ENCODE measurements at places on chromosomes 2 and 18.

GRCh38 chr2:176085861-176086771 lies 2.4 kb upstream of the EVX2 start:
- peak; percentile 67 for DNase-seq
- peak overlapping the region; percentile 52 for H3K4me3 ChIP-seq
- H3K4me1 ChIP-seq = peaks cover 22% of the 10 kb centered on the region
- peaks cover 100% of the 10 kb centered on the region for H3K27me3 ChIP-seq
- no peak overlapping the region for H3K27ac ChIP-seq

DNA sequence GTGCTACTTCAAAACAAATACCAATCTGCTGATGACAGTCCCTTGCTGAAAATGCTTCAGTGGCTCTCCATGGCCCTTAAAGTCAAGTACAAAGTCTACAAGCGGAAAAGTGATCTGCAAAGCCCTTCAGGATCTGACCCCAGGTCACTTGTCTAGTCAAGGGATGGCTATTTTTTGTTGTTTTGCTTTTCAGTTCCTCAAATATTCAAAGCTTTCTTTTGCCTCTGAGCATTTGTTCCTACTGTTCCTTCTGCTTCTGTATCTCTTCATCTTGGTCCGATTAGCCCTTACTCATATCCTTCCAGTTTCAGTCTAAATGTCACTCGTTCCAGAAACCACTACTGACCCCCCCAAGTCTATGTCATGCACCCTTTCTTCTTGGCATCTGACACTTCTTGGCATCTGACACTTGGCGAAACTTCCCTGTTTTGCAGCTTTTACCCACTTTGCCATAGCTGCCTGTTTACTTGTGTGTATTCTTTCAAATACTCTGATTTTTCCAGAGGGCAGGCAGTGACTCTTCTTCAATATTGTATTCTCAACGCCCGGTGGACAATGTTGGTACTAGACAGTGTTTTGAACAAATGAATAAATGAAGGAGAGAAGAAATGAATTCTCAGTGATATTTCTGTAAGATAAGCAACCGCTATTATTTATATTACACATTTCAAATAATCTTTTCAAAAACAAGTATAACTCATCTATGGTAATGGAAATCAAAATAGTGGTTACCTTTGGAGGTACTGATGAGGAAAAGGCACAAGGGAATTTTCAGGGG lies 175.9 kb upstream of the FN1 start:
- no peak for DNase-seq
- H3K27me3 ChIP-seq = peaks cover 13% of the 10 kb centered on the region
- H3K4me3 ChIP-seq = no peak overlapping the region
- H3K27ac ChIP-seq = no peak overlapping the region
- peaks cover 37% of the 10 kb centered on the region for H3K4me1 ChIP-seq
- H3K36me3 ChIP-seq = peaks cover 18% of the 10 kb centered on the region

DNA sequence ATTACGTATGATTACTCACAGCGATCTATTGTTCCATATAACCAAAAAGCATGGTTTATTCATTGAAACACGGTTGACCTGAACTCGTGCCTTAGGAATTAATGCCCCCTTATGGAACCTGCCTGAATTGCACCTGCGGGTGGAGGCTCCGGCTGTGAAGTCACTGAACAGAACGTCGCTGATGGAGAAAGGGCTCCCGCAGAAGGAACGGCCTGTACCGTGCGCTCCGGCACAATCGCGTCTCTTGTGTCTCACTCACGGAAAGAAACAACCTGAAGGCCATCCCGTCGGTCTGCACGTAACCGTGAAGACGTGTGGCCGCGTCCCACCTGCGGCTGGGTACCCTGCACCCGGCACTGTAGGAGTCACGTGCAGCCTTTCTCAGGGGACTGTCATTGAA lies 133.1 kb downstream of the NFATC1 start:
- peak overlapping the region; percentile 38 for H3K4me3 ChIP-seq
- peaks cover 10% of the 10 kb centered on the region for H3K4me1 ChIP-seq
- peak; percentile 83 for DNase-seq

- no peak for DNase-seq
- H3K4me3 ChIP-seq = no peak overlapping the region
- peaks cover 16% of the 10 kb centered on the region for H3K4me1 ChIP-seq
- no peak overlapping the region for H3K27ac ChIP-seq
These were observed 55.4 kb downstream of the BOLA3 start for GRCh38 chr2:74092275-74092674.

GRCh38 chr2:84741182-84741822 lies 139.6 kb downstream of the TRABD2A start:
- no peak overlapping the region for H3K27ac ChIP-seq
- DNase-seq = no peak
- H3K4me1 ChIP-seq = no peaks in the 10 kb centered on the region
- no peaks in the 10 kb centered on the region for H3K36me3 ChIP-seq
- no peaks in the 10 kb centered on the region for H3K27me3 ChIP-seq

DNA sequence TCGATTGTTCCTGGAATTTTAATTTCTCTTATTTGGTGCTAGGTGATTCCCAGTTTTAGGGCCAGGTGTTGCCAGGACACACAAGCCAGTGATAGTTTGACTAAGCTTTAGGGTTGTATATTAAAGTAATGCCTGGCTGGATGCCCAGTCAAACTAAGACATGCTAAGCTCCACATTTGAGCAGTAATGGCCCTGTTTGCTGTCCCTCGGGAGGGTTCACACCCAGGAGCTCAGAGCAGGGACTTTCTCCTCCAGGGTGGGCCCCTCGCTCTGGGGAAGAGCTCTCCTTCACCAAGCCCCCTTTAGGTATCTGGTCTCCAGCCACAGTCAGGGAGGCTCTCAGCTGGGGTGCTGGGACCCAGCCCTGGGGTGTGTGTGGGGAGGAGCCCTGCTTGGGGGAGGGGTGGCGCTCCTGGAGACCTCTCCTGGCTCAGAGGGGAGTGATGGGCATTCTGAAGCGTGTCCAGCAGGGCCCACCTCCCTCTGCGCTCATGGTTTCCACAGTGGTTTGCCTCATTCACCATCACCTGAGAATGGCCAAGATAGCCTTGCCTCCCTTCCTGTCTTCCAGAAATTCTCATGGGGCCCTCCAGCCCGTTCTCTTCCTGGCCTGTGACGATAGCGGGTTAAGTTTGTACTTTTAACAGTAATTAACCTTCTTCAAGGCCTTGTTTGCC lies 31.7 kb downstream of the INPP4A start:
- H3K4me3 ChIP-seq = no peak overlapping the region
- no peak overlapping the region for H3K27ac ChIP-seq
- no peaks in the 10 kb centered on the region for H3K36me3 ChIP-seq
- no peaks in the 10 kb centered on the region for H3K27me3 ChIP-seq
- peaks cover 75% of the 10 kb centered on the region for H3K4me1 ChIP-seq
- DNase-seq = no peak

DNA sequence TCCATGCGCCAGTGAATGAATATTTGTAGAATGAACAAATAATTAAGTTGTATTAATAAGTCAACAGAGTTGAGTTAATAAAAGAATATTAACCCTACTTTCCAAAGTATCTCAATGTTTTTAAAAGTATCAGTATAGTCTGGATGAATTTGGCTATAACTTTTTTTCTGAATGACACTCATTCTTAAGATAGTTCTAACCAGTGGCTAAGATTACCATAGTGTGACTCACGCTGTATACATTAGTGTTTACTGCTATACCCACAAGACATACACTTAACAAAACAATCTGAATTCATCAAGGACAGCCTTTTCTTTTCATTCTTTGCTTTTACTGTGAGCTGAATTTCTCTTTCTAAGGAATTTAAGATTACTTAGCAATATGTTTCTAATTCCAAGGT lies 77.0 kb upstream of the PDE1A start:
- no peak overlapping the region for H3K27ac ChIP-seq
- no peaks in the 10 kb centered on the region for H3K4me1 ChIP-seq
- no peaks in the 10 kb centered on the region for H3K27me3 ChIP-seq
- H3K36me3 ChIP-seq = no peaks in the 10 kb centered on the region
- no peak for DNase-seq

DNA sequence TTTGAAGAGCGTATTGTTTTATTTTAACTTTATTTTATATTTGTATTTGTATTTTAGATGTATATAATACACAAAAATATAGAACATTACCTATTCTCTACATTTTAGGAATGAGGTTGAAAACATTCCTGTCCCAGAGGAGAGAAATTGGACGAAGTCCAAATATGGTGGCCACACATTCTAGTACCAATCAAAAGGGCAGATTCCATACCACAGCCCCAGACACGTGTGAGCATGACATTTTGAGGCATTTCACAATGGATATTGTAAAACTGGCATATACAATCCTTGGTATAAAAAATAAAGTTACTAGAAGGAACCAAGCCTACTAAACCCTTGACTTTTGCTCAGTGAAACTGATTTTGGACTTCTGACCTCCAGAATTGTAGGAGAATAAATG lies 50.6 kb downstream of the C2orf76 start:
- H3K27ac ChIP-seq = no peak overlapping the region
- peaks cover 10% of the 10 kb centered on the region for H3K36me3 ChIP-seq
- peaks cover 3% of the 10 kb centered on the region for H3K27me3 ChIP-seq
- peaks cover 4% of the 10 kb centered on the region for H3K4me1 ChIP-seq
- H3K4me3 ChIP-seq = no peak overlapping the region

DNA sequence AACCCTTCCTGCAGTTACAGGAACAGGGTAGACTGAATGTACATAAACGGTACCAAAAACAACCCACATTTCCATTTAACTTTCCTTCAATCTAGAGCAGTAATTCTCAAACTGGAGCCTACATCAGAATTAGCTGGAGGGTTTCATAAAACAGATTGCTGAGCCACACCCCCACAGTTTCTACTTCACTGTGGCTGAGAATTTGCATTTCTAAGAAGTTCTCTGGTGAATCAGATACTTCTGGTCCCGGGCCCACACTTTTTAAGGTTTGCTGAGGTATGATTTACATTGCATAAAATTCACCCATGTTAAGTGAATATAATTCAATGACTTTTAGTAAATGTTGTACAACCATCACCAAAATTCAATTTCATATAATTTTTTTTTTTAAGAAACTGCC lies 113.7 kb downstream of the SRBD1 start:
- no peak overlapping the region for H3K27ac ChIP-seq
- DNase-seq = no peak
- peaks cover 6% of the 10 kb centered on the region for H3K4me1 ChIP-seq
- no peaks in the 10 kb centered on the region for H3K27me3 ChIP-seq
- no peak overlapping the region for H3K4me3 ChIP-seq

DNA sequence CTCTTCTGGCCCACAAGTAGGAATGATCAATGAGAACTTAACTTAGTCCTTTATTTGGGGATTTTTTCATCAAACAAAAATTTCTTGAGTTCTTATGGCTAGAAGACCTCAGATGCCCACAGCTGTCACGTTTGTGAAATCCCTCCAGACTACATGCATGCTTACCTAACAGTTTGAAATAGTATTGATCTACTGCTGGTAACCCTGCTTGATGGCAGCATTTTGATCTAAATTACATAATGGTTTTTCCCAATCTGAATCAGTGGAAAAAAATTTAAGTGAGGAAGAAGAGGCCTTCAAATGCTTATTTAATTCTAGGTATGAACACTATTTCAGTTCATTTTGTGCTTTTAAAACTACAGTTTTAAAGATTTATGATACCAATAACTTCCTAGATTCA lies 13.9 kb downstream of the ERMN start:
- H3K4me1 ChIP-seq = peaks cover 1% of the 10 kb centered on the region
- H3K4me3 ChIP-seq = no peak overlapping the region
- DNase-seq = no peak
- H3K27ac ChIP-seq = no peak overlapping the region

GRCh38 chr2:8457699-8458502 lies 224.0 kb upstream of the ID2 start:
- peaks cover 26% of the 10 kb centered on the region for H3K4me1 ChIP-seq
- H3K27ac ChIP-seq = peak overlapping the region; percentile 36
- H3K27me3 ChIP-seq = peaks cover 13% of the 10 kb centered on the region
- H3K4me3 ChIP-seq = no peak overlapping the region
- no peaks in the 10 kb centered on the region for H3K36me3 ChIP-seq

GRCh38 chr2:181334158-181334826 lies 122.9 kb upstream of the ITGA4 start:
- H3K4me3 ChIP-seq = no peak overlapping the region
- no peaks in the 10 kb centered on the region for H3K4me1 ChIP-seq
- H3K27ac ChIP-seq = no peak overlapping the region
- DNase-seq = no peak
- peaks cover 5% of the 10 kb centered on the region for H3K27me3 ChIP-seq

- no peak overlapping the region for H3K4me3 ChIP-seq
- no peak for DNase-seq
- H3K27ac ChIP-seq = no peak overlapping the region
- peaks cover 8% of the 10 kb centered on the region for H3K27me3 ChIP-seq
These were observed 55.4 kb downstream of the SH3RF3 start for GRCh38 chr2:109184368-109184767.

DNA sequence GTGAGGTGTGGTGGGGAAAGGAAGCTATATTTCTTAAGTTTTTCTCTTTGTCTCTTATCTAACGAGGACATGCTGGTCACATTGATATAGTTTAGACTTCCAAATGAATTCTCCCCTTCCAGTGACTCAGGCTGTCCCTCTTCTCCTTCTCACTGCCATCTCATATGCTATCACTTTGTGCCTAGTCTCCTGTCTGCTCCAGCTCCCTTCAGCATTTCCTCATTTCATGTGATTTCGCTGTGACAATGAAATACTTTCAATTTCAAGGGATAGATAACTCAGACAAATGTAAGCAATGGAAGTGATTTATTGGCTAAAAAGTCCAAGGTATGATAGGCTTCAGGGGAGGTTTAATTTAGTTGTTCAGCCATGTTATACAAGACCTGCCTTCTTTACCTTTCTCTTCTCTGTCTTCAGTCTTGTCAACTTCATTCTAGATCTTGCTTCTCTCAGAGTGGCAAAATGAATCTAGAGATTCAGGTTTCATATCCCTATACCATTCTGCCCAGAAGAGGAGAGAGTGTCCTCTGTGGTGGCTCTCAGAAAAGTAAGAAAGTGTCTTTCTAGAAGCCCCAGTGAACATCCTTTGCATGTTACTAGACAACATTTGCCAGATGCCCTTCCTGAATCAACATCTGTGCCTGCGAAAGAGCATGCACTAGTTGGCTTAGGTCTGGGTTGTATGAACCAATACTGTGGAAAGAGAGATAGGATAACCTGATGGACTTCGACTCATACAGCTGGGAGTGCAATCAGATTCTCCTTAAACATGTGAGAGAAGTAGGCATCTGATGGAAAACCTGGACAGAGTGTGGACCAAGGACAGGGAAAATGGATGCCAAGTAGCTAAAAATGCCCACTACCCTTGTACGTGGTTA lies 29.9 kb upstream of the GPR155 start:
- H3K27me3 ChIP-seq = peaks cover 14% of the 10 kb centered on the region
- H3K4me1 ChIP-seq = no peaks in the 10 kb centered on the region
- H3K27ac ChIP-seq = no peak overlapping the region

DNA sequence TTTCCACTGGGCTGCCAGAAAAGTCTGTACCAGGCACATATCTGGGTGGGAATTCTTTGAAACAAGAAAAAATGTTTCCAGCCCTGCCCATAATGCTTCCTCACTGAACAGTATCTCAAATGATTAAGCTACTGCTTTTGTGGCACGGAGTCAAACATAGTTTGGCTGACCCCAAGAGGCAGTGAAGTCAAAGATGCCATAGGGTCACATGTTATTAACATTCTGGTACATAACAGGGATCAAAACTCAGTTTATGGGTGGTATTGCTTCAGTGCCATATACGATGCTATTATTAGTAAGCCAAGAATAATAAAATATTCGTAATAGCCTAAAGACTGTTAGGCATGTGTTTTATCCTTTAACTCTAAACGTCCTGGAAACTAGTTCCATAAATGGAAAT lies 112.4 kb downstream of the FEZ2 start:
- H3K27me3 ChIP-seq = no peaks in the 10 kb centered on the region
- DNase-seq = no peak
- H3K36me3 ChIP-seq = peaks cover 47% of the 10 kb centered on the region
- no peak overlapping the region for H3K27ac ChIP-seq
- no peak overlapping the region for H3K4me3 ChIP-seq

- H3K36me3 ChIP-seq = no peaks in the 10 kb centered on the region
- peak overlapping the region; percentile 93 for H3K4me3 ChIP-seq
- H3K4me1 ChIP-seq = peaks cover 40% of the 10 kb centered on the region
- peak overlapping the region; percentile 47 for H3K27ac ChIP-seq
These were observed 114.2 kb upstream of the SERTAD2 start for GRCh38 chr2:64767670-64768468.
